ENCODE measurements at places on chromosomes 12 and 14. TPM values are rescaled to one million over a fixed set of nuclear protein-coding genes. Genes with fewer than 3 reads are reported as not detected.

The P2RX4 gene
- polyA plus RNA-seq: 19.4 TPM

The KRT7 gene
- not detected for polyA plus RNA-seq

The SLC10A1 gene
- not detected for polyA plus RNA-seq

The TGFB3 gene
- 11.3 TPM for polyA plus RNA-seq

The WNT5B gene
- polyA plus RNA-seq: 240 TPM

The NKX2-1 gene
- not detected for polyA plus RNA-seq

The ANO2 gene
- not detected for polyA plus RNA-seq

The IFNG-AS1 gene
- polyA plus RNA-seq: 0.39 TPM

The RPL36AL gene
- 185 TPM for polyA plus RNA-seq

The PZP gene
- polyA plus RNA-seq: 0.62 TPM

- DNase-seq: peak; percentile 72
Observed at GRCh38 chr12:54428050-54429013, 9.3 kb upstream of the ITGA5 start.

DNA sequence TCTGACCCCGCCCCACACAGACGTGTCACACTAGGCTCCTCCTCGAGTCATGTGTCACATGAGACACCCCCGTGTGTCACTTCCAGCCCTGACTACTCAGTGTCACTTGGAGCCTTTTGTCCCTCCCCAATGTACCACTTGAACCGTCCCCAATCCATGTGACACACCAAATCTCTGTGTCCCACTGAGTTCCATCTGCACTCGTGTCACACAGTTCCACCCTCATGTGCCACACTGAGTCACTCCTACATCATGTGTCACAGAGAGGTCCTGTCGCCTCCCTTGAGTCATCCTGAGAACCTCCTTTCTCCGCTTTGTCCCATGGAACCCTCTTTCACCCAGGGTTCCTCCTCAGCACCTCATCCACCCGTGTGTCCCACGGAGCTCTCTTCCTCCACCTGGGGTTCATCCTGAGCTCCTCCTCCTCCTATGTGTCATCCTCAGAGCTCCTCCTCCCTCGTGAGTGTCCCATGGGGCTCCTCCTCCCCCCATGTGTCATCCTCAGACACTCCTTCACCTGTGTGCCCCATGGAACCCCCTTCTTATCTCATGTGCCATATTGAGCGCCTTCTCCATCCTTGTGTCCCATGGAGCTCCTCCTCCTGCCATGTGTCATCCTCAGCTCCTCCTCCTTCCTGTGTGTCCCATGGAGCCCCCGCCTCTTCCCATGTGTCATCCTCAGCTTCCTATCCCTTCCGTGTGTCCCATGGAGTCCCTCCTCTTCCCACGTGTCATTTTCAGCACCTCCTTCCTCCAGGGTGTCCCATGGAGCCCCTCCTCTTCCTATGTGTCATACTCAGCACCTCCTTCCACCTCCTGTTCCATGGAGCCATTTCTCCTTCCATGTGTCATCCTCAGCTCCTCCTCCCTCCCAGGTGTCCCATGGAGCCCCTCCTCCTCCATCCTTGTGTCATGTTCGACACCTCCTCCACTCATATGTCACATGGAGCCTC, 32.0 kb downstream of the RTL1 start:
- DNase-seq: no peak

DNA sequence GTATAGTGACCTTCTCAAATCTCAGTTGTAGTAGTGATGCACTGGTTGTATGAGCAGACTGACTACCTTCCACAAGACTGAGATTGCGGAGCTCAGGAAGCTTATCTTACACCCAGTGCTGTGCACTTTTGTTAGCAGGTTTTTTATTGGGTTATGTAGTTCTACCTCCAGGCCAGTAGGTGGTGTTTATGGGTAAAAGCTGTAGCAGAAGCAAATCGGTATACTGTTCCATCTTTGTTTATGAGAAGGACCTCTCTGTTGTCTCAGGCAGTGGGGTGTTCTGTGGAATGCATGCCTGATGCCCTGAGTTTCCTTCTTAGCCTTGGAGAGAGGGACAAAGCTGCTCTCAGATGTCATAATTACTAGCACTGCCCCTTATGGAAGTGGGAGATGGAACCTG, 217.8 kb downstream of the LRFN5 start:
- DNase-seq: no peak

DNA sequence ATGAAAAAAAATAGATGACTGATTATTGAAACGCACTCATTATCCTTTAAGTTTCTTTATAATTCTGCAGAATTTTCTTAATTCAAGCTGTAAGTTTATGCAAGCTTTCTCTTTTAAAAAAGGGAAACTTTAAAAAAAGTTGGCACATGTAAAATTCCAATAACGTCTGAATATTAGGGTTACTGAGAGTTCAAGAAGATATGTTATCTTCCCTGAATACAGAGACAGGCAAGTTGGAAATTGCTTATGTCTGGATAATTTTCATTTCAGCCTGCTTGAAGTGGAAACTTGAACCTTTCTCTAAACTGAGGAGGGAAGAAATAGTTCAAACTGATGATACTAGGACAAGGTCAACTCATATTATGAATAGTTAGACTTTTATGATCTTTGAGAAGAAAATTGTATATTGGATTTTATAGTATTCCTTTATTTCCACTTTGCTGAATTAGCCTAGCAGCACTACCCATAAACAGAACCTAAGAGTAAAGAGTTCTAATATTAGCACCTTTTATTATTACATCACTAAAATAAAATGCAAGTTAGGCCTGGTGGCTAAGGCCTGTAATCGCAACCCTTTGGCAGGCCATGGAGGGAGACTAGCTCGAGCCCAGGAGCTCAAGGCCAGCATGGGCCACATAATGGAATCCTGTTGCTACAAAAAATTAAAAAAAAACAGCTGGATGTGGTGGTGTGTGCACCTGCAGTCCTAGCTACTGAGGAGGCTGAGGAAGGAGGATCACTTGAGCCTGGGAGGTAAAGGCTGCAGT, 288.0 kb downstream of the TRHDE start:
- DNase-seq: no peak

GRCh38 chr14:36827861-36828260, 166.2 kb downstream of the PAX9 start:
- DNase-seq: no peak

GRCh38 chr12:49489720-49490119, 49.1 kb upstream of the KCNH3 start:
- DNase-seq: peak; percentile 81

GRCh38 chr14:59863806-59864525, 6.6 kb downstream of the RTN1 start:
- DNase-seq: no peak

DNA sequence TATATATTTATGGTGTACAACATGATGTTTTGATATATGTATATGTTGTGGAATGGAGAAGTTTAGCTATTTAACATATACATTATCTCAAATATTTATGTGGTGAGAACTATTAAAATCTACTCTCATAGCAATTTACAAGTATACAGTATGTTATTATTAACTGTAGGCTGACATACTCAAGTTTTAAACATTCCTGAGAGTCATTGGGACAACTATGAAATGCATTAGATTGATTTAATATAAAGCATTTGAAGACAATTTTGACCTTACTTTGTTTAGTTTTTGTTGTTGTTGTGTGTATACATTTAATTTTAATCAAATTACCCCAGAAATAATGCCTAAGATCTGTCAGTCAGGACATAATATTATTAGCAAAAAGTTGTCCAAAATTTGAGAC, 99.5 kb downstream of the LRRK2 start:
- no peak for DNase-seq

DNA sequence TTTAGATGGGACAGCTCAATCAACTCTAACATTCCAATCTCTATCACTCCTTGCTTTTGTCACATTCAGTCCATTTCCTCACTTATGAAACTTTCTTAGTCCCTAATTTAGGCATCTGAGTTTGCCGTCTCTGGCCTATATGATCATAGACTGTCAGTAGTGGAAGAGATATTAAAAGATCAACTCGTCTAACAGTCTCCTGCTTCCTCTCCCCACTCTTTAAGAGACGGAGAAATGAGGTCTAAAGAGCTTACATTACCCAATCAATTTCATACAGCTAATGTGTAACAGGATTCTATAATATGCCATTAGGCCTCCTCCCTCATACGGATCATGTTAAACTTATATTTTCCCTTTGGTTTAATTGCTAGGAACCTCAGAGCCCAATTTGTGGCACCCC, 6.5 kb upstream of the ATP23 start:
- DNase-seq: no peak

DNA sequence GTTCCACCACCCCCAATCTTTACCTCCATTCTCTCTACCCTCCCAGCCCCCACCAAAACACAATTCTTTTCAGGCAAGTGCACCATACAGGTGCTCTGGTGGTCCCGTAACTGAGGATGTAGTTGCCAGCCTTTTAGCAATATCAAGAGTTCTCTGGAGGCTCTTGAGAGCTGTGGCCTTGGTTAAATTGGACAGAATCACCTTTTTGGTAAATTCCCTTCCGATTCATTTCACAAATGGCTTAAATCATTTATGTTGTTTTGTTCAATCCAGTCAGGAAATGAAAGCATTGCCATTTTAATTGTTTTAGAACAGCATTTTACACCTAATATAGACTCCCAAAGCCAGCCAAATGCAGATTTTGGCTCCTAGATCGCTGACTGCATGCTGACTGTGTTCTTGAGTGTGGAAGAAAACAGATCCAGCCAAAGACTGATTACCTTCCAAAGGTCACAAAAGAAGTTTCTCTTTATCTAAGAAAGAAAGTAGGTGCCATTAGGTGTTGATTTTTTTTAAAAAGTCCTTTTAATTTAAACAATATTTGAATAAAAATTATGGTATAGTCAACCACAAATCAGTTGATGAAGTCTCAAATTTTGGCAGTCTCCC, 25.6 kb downstream of the CRADD start:
- no peak for DNase-seq

DNA sequence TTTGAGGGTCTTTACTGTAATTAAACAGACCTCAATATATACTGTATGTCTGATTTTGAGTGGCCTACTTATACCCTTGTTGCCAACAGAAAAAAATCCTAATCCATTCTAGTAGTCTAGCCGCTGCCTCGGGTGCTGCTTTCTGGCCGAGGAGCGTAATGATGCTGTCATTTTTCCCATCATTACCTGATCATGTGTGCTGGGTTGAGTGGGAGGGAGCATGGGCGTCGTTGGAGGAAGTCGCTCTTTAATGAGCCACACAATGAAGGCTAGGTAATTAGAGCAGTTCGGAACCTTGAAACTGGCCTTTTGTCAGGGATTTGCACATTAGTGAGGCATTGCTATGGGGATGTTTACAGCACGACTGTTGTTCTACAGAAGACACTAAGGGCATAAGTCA, 76.1 kb upstream of the RFX4 start:
- DNase-seq: no peak

DNA sequence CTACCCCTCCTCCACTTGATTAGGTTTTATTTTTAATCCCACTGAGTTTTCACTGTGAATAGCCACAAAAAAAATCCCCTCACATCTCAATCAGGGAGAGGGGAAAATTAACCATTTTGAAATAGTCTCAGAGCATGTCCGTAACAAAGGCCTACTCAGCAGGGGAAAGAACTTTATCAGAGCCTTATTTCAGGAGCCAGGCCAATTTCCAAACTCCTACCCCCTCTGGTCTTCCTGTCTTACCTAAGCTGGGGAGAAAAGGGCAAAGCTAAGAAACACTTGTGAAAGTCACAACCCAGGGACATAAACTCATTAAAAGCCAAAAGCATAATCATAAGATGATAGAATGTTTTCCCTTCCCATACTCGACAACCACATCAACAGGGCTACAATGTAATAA, 260.3 kb upstream of the DIO3 start:
- no peak for DNase-seq

DNA sequence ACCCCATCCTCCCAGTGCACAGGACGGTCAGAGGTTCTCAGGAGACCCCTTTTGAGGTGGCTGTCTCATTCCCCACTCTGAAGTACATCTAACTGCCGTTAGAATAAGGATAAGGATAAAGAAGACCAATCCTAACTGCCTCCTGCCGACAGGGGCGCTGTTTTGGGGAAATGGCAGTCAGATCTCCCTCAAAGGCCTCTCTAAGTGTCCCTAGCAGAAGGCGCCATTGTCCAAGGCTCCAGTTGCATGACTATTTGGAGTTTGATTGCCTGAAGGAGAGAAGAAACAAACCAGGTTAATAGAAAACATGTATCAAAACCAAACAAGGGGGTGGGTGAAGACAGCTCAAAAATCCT, 29.1 kb upstream of the KLRB1 start:
- no peak for DNase-seq

DNA sequence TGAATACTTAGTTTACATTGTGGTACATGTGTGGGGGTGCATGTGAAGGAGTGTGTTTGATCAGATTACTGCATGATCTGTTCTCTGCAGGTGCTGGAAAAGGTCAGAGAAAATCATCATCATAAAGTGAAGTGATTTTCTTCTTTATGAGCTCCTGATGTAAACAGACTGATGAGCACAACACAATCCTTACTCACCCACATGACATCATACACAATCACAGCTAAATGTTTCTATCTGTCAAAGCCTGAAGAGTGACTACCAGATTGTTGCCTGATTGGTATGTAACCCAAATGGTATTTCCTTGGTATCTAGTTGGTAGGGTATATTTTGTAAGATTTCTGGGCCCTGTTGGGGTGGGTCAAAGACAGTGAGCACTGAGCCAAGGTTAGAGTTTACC, 270.8 kb downstream of the FOXG1 start:
- DNase-seq: no peak

DNA sequence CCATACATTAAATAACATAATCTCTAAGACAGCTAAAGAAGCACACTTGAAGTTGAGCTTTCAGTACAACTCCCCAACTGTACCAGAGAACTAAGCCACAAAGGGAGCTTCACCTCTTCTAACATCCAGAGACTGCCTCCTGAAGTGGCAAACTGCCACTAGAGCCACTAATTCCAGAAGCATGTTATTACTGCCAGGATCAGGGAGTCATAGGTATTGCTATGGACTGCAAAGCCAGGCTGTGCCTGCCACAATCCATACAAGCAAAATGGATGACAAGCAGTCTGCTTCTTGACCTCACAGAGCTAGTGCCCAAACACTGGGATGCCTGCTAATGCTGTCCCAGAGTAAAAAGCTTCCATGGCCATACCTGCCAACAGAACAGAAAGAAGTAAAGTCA, 160.1 kb downstream of the STXBP6 start:
- DNase-seq: no peak

- peak; percentile 41 for DNase-seq
Observed at GRCh38 chr14:90645842-90646443, 170.3 kb downstream of the TTC7B start.

GRCh38 chr12:18284386-18284785, 23.1 kb downstream of the PIK3C2G start:
- DNase-seq: peak; percentile 36

- DNase-seq: no peak
Observed at GRCh38 chr12:89343127-89343526, 9.2 kb downstream of the DUSP6 start.

All from cardiac muscle cell (in vitro differentiated cells and primary cell).